ENCODE measurements at places on chromosomes 3 and 15. TPM values are rescaled to one million over a fixed set of nuclear protein-coding genes. Genes with fewer than 3 reads are reported as not detected.
A peak's percentile ranks its signal among the peaks of the same experiment; 100 is the strongest.

GRCh38 chr3:194910414-194910984, 224.8 kb downstream of the FAM43A start:
- H3K4me1 ChIP-seq, result no peaks in the 10 kb centered on the region
- no peaks in the 10 kb centered on the region for H3K27me3 ChIP-seq
- DNase-seq, result no peak
- no peaks in the 10 kb centered on the region for H3K36me3 ChIP-seq
- H3K27ac ChIP-seq, result no peak overlapping the region

- no peak overlapping the region for H3K4me3 ChIP-seq
- H3K36me3 ChIP-seq, result no peaks in the 10 kb centered on the region
- no peaks in the 10 kb centered on the region for H3K4me1 ChIP-seq
- no peaks in the 10 kb centered on the region for H3K27me3 ChIP-seq
- no peak for DNase-seq
- peak overlapping the region; percentile 58 for H3K27ac ChIP-seq
Measured at GRCh38 chr3:25474052-25474451, 46.0 kb downstream of the RARB start.

DNA sequence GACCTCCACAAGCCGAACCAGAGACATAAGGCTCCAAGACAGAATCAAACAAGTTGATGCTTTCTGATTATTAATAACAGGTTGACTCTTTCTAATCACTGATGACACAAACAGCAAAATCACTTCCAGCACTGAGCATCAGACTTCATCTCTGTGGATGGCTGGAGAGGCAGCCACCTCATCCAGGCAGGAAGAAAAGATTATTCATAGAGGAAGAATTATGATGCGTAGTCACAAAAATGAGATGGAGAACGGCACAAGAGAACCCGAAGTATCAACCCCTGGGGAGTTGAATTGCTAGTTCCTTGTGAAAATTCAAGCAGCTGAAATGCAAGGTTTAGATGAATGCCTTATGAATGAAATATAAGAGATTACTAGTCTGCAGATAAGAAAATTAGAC, 49.9 kb upstream of the LMCD1 start:
- no peaks in the 10 kb centered on the region for H3K36me3 ChIP-seq
- H3K4me1 ChIP-seq, result no peaks in the 10 kb centered on the region
- no peak overlapping the region for H3K4me3 ChIP-seq
- no peak for DNase-seq

- H3K27ac ChIP-seq, result no peak overlapping the region
- no peaks in the 10 kb centered on the region for H3K27me3 ChIP-seq
- H3K36me3 ChIP-seq, result no peaks in the 10 kb centered on the region
- no peak for DNase-seq
- no peaks in the 10 kb centered on the region for H3K4me1 ChIP-seq
- H3K4me3 ChIP-seq, result no peak overlapping the region
Measured at GRCh38 chr3:39870706-39871105, 61.3 kb downstream of the MYRIP start.

DNA sequence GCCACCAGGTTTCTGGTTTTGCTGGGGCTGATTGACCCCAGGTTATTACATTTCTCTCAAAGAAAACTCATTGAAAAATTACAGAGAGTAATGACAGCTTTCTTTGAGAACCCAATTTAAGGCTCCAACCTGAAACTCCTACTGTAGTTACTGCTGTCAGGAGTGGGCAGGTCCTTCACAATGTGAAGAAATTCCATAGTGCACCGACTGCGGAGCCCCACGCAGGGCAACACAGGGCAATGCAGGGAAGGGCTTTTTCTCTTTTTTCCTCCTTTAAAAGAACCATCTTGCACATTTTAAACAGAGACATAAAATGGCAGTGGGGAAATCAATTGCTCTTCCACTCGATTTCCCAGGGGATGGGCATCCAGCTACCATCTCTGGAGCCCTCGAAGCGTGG, 74.3 kb downstream of the NUP210 start:
- no peak for DNase-seq
- H3K4me1 ChIP-seq, result no peaks in the 10 kb centered on the region
- H3K27ac ChIP-seq, result no peak overlapping the region
- no peak overlapping the region for H3K4me3 ChIP-seq
- no peaks in the 10 kb centered on the region for H3K36me3 ChIP-seq

DNA sequence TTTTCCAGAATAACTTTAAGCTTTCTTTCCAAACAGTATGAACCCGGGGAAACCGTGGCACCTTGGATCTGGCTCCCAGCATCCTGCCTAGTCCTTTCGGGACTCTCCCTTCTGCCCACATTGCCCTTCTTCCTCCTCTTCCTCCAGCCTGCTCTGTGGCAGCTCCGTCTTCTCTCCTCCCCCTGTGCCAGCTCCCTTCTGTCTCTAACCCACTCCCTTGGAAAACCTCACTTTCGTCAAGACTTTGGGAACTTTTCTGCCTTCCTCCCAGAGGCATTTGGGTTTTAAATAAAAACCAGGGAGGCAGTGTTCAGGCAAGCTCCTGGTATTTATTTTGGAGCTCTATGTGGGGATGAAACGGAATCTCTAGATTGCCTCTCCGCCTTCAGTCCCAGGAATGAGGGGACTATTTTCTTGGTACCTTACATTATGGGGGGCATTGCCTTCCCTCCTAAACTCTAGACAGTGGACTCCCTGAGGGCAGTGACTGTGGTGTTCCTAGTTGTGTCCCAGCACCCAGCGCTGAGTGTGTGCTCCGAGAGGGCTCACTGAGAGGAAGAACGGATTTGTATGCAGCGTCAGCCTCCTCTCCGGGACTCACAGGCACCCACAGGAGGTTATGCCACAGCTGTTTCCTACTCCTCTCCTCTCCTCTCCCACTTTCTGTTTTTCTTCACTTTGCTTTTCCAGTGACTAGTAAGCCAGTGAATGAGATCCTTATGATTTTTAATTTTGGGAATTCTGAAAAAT, 105.4 kb upstream of the MRPS22 start:
- no peaks in the 10 kb centered on the region for H3K4me1 ChIP-seq
- DNase-seq, result no peak
- H3K4me3 ChIP-seq, result no peak overlapping the region
- no peak overlapping the region for H3K27ac ChIP-seq

DNA sequence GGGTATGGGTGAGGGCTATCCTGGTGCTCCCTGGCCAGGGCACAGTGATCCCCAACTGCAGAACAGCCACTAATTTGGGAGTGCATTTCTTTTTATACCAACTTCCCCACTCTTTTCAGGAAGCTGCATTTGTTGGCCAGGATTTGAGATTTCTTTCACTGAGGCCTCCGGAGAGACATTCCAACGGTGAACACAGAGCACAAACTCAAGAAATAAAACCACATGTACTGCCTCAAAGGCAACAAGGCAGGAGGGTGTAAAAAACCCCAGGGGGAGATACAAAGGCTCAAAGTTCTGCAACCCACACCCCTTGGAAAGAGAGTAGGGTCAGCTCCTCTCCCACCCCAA, 65.3 kb downstream of the CPN2 start:
- H3K4me3 ChIP-seq, result no peak overlapping the region
- no peaks in the 10 kb centered on the region for H3K36me3 ChIP-seq
- DNase-seq, result no peak
- H3K4me1 ChIP-seq, result peaks cover 10% of the 10 kb centered on the region

DNA sequence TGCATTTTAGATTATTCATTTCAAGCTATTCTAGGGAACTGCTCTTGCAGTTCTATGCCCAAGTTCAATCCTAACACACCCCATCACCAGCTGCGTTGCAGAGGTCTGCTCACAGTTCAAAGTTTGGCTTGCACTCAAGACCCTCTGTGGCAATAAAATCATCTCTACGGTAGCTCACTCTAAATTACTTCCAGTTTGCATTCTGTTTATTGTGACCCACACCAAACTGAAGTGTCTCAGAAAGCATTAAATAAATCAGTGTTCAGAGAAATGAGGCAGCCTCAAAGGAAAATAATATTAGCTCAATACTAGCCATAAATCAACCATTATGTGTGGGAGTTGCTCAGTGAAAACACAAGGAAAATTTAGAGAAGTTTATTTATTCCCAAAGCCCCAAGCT, 250.3 kb downstream of the MAGI1 start:
- DNase-seq, result no peak
- no peaks in the 10 kb centered on the region for H3K36me3 ChIP-seq
- no peaks in the 10 kb centered on the region for H3K27me3 ChIP-seq
- H3K4me3 ChIP-seq, result no peak overlapping the region
- no peak overlapping the region for H3K27ac ChIP-seq

GRCh38 chr15:77773903-77774302, 141.2 kb upstream of the LINGO1 start:
- DNase-seq, result no peak
- H3K27me3 ChIP-seq, result peaks cover 6% of the 10 kb centered on the region
- H3K4me1 ChIP-seq, result no peaks in the 10 kb centered on the region
- no peaks in the 10 kb centered on the region for H3K36me3 ChIP-seq

DNA sequence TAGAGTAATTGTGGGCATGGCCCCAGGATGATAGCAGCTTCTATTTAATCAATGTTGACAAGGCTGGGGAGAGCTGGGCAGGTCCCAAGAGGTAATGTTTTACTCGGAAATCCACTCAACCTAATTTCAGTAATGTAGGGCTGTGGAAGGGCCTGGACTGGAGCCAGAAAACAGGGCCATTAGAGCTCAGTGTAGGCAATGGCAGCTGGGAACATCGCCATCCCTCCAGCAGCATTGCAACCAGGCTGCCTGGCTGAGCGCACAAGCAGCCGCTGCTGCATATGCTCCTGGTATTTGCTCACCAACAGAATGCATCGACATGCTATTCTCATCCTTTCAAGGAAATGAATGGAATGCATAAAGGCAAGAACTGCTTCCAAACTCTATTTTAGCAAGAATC, 90.0 kb downstream of the GAP43 start:
- H3K36me3 ChIP-seq, result no peaks in the 10 kb centered on the region
- H3K27ac ChIP-seq, result no peak overlapping the region
- no peak for DNase-seq
- no peaks in the 10 kb centered on the region for H3K4me1 ChIP-seq
- H3K4me3 ChIP-seq, result no peak overlapping the region
- no peaks in the 10 kb centered on the region for H3K27me3 ChIP-seq

GRCh38 chr15:71448688-71449114, 333.4 kb downstream of the THSD4 start:
- H3K4me1 ChIP-seq, result no peaks in the 10 kb centered on the region
- no peak for DNase-seq
- H3K27ac ChIP-seq, result no peak overlapping the region
- H3K4me3 ChIP-seq, result no peak overlapping the region
- H3K27me3 ChIP-seq, result no peaks in the 10 kb centered on the region

DNA sequence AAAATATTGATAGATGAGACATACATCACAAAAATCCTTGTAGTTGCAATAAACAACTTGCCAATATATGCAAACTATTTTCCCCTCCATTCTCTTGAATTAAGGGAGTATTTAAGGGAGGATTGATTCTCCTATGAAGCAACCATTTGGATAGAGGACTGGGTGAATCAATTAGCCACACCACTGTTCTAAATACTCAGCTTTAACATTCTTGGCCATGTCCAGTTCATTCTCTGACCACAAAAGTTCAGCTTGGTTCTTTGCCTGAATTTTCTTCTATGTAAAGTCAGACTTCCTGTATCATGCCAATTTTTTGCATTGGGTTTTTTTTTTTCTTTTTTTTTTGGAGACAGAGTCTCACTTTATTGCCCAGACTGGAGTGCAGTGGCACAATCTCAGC, 15.8 kb upstream of the SEC11A start:
- no peaks in the 10 kb centered on the region for H3K27me3 ChIP-seq
- H3K4me1 ChIP-seq, result no peaks in the 10 kb centered on the region
- no peak overlapping the region for H3K27ac ChIP-seq
- H3K36me3 ChIP-seq, result no peaks in the 10 kb centered on the region

GRCh38 chr15:90011705-90012104, 10.6 kb downstream of the ZNF710 start:
- no peaks in the 10 kb centered on the region for H3K36me3 ChIP-seq
- no peak overlapping the region for H3K27ac ChIP-seq
- H3K4me1 ChIP-seq, result no peaks in the 10 kb centered on the region
- no peak overlapping the region for H3K4me3 ChIP-seq

DNA sequence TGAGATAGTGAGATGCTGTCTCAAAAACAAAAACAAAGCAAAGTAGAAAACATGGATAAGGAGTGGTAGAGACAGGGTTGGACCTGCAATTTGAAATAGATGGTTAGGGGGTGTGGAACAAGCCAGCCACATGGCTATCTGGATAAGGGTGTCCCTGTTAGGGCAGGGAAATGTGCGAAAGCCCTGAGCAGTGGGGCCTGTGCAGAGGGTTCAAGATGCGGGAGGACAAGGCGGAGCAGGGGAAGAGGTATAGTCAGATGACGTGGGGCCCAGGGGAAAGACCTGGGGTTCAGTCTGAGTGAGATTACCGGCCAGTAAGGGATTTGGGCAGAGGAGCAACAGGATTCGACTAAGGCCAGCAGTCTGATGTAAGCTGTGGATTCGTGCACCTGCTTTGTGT, 18.4 kb upstream of the NR2E3 start:
- no peak overlapping the region for H3K4me3 ChIP-seq
- no peak overlapping the region for H3K27ac ChIP-seq
- H3K27me3 ChIP-seq, result no peaks in the 10 kb centered on the region
- H3K36me3 ChIP-seq, result no peaks in the 10 kb centered on the region
- no peaks in the 10 kb centered on the region for H3K4me1 ChIP-seq
- DNase-seq, result peak; percentile 36

DNA sequence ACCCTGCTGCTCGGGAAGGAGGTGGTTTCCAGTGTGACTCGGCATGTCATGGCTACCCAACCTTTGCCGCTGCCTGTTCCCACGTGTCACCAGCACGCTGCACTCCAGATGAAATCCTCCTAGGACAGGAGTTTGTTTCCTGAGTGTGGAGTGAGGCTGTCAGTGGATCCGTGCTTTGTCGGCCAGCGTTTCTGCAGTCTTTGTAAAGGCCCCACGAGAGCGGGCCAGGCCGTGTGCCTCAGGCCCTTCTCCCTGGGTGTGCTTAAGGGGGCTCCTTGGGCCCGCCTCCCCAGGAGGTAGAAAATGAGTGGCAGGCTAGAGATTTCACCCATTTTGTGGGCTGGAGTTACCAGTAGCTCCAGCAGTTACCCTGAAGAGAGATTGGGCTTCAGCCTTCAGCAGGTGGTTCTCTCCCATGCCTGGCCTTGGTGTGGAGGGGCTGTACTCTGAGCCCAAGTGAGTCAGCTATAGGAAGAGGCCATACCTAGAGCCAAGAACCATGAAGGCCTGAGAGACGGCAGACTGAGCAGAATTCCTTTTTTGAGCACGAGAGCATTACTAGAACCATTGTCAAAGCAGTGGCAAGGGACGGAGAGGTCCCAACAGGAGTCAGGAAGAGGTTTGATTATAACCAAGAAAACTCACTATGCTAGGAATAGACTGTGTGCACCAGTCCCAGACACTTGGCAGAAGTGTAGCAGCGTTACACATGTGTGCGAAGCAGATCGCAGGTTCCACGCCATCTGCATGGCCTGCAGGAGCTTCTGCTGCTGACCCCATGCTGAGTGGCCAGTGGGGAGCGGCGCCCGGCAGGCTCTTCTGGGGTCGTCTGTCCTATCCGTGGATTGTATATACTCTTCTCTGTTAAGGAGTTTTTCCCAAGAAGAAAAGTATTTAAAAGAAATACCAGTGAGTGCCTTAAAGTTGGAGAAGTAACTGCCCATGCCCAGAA, 14.5 kb downstream of the MAP6D1 start:
- peaks cover 34% of the 10 kb centered on the region for H3K36me3 ChIP-seq
- no peak overlapping the region for H3K27ac ChIP-seq
- no peak for DNase-seq
- no peaks in the 10 kb centered on the region for H3K4me1 ChIP-seq
- no peak overlapping the region for H3K4me3 ChIP-seq
- H3K27me3 ChIP-seq, result no peaks in the 10 kb centered on the region

- H3K27ac ChIP-seq, result no peak overlapping the region
- H3K4me3 ChIP-seq, result no peak overlapping the region
- H3K27me3 ChIP-seq, result no peaks in the 10 kb centered on the region
- DNase-seq, result no peak
- H3K36me3 ChIP-seq, result no peaks in the 10 kb centered on the region
Measured at GRCh38 chr3:95751509-95751908, 1062.9 kb upstream of the EPHA6 start.

Gene CSTA
- total RNA-seq, result not detected

Gene CP
- 5.5 TPM for total RNA-seq

Gene STAB1
- total RNA-seq, result 119 TPM

Gene CD200R1L
- not detected for total RNA-seq
